T follicular helper cell (primary cell): ENCODE measurements at places on chromosomes 3 and 15.

- no peak for DNase-seq
These were observed 20.1 kb downstream of the DUSP7 start for GRCh38 chr3:52036222-52036694.

DNA sequence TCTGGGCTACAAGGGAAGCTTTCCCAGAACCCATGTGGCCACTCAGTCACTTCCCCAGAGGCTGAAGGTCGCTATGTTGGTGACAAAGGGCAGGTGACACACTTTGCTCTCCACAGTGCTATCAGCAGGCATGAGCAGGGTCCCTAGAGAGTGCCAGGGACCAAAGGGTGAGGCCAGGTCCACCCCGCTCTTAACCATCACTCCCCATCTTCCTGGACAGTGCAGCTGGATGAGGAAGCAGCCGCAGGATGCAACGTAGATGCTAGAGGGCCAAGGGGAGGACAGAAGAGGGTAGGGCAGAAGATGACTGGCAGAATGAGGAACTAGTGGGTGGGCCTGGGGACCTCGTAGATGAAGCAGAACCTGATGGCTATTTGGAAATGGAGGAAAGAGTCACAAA, 13.6 kb upstream of the LTF start:
- DNase-seq = no peak

GRCh38 chr3:179884136-179884535, 152.6 kb downstream of the PEX5L start:
- no peak for DNase-seq

- DNase-seq = no peak
These were observed 55.1 kb upstream of the ZBTB38 start for GRCh38 chr3:141313093-141313683.

DNA sequence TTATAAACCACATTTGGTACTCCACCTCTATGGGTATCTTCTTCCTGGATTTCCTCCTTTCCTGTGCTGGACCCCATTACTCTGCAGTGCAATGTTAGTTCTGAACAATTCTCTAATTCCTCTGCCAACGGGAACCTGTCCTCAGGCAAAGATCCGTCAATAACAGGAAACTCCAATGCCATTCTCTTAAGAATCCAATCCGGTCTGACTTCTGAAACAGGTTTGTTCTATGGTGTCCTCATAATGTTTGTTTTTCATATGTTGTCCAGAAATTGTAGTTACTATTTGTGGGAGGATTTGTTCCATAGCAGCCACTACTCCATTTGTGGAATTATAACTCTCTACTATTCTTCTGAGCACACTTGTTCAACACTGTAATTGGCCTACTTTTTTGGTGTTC, 112.7 kb downstream of the TBL1XR1 start:
- DNase-seq = no peak

DNA sequence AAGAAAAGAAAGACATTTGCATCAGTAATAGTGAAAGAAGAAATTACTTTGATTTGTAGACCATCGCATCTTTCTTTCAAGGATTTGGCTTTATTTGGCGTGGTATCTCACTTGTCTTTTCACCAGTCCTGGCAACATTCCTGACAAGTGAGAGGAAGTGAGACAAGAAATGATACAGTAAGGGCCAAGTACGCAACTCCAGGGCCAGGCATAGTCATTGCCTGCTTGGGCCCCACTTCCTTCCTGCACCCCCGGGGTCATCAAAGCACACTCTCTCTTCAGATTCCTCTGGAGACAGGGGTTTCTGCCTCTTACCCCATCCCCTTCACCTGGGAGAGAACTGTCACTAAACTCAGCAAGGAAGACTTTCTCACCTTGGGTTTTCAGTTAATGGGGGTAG, 55.1 kb downstream of the CD47 start:
- DNase-seq = no peak

DNA sequence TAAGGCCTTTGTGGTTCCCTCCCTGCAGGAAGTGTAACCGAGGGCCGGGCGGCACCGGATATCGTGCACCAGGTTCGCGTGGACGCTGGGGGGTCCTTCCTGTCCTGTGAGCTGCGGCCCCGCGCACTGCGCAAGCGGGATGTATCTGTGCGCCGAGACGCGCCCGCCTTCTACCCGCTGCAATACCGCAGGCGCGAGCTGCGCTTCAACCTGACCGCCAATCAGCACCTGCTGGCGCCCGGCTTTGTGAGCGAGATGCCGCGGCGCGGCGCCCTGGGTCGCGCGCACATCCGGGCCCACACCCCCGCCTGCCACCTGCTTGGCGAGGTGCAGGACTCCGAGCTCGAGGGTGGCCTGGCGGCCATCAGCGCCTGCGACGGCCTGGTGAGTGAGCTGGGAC, 35.9 kb downstream of the SAXO2 start:
- peak; percentile 30 for DNase-seq

DNA sequence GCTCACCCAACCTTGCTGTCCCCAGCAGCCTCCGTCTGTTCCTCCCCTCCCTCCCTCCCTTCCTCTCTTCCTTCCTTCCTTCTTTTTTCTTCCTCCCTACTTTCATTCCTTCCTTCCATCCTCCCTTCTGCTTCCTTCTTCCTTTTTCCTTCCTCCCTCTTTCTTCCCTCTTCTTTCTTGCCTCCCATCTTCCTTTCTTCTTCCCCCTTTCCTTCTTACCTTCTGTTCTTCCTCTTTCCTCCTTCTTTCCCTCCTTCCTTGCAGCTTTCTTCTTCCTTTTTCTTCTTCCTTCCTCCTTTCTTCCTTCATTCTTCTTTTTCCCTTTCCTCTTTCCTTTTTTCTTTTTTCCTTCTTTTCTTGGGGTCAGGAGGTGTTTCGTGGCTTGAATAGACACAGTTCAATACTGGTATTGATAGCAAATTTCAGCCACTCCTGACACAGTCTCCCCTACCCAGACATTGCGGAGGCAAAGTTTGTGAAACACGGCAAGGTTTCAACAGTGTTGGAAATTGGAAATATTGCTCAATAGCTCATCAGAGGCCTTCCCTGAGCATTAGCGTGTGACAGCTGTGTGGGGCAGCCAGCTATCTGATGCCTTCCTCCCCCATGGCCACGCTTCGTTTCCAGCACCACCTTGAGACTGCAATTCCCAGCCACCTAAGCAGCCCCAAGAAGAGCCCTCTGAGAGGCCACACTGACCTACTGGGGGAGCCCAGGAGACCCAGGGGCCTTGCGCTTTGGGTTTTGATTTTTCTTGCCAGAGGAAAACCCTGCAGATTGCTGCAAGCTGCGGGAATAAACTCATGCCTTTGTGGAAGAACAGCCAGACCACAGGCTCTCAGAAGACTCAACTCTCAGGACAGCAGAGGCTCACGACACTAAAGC, 82.2 kb downstream of the KLF15 start:
- DNase-seq = no peak

DNA sequence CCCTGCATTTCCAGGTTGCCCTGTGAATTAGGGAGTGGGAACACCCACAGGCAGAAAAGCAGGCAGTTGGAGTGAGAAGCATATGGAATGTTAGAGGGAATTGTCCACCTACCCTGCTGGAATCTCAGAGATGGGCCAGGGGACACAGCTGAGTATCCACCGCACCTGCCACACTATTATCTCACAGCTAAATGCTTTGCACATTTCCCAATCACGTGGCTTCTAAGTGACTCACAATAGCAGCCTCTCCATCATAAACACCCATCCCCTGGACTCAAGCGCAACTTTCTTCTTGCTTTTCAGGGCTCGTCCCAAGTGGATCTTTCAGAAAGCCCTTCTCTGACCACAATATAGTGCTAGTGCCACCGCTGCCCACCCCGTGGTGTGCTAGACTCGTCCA, 389.0 kb upstream of the LMCD1 start:
- DNase-seq = no peak

- no peak for DNase-seq
These were observed 26.6 kb downstream of the PLXNA1 start for GRCh38 chr3:127009531-127009930.

DNA sequence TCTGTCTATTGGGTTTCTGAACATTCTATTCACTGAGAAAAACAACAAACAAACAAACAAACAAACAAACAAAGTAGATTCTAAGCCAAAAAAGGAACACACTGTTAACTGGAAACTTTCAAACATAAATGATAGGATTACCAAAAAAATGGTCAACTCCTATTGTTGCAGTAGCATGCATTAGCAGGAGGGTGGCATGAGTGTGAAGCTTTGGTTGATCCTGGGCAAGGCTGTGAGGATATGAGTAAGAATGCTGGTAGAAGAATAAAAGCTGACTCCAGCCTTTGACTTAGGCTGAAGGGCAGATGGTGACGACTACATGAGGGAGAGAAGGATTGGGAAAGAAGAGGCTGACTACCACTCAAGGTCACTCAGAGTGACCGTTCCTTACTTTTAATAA, 810.3 kb downstream of the VGLL3 start:
- DNase-seq = no peak

- DNase-seq = no peak
These were observed 1457.3 kb upstream of the ALCAM start for GRCh38 chr3:103909395-103909794.

GRCh38 chr3:189449084-189449483, 182.1 kb upstream of the TP63 start:
- DNase-seq = no peak

DNA sequence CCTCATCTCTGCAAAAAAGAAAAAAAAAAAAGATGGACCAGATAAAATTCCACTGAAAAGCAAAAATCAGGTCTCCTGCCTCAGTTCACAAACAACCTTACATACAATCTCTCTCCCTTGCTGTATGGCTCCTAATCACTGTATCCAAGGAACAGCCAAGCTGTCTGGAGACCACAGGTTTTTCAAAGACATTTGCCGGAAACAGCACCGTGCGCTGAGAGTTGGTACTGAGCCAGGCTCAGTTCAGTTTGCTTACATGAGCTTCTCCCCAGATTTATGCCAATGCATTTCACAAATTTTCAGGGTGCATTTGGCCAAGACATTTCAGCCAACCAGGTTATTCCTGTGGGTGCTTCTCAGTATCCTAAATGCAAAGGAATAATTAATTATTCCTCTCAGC, 4.1 kb downstream of the ACP3 start:
- no peak for DNase-seq

DNA sequence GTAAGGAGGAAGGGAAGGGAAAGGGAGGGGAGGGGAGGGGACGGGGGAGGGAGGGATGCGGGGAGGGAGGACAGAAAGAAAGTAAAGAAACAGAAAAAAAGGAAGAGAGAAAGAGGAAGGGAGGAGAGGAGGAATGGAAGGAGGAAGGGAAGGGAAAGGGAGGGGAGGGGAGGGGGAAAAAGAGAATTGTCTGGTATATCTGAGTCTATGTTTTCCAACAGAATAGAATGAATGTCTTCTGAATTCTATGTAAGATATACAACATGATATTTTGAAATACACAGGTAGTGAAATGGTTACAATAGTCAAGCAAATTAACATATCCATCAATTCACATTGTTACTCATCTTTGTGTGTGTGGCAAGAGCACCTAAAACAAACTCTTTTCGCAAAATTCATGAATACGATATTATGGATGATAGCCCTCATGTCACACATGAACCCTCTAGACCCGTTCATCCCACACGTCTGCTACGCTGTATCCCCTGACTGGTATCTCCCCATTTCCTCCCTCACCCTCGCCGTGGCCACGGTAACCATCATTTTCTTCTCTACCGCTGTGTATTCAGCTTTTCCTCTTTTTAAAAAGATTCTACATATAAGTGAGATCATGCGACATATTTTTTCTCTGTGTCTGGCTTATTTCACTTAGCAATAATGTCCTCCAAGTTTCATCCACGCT, 168.9 kb downstream of the XXYLT1 start:
- DNase-seq = no peak

- no peak for DNase-seq
These were observed 229.0 kb downstream of the ADAMTS17 start for GRCh38 chr15:100112636-100113305.
